ENCODE measurements at places on chromosomes 4 and X. TPM values are rescaled to one million over a fixed set of nuclear protein-coding genes. Genes with fewer than 3 reads are reported as not detected.

Gene TXK
- not detected for total RNA-seq

Gene SPACA5
- total RNA-seq = not detected

DNA sequence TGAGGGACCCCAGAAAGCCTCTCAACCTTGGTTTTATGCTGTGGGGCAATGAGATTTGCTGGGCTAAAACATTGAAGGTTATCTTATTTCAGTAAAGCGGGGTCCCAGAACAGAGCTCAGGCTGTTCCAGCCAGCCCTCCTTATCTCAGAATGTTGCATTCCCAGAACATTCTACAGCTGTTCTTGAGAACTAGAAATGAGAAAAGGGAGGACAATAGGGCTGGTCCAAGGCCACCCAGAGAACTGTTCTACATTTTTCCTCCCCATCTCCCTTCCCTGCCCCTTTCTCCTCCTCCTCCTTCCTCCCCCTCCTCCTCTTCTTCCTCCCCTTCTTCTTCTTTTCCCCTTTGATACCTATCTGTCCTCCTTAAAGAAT is 70.4 kb upstream of the SLC7A11 start:
- no peaks in the 10 kb centered on the region for H3K27me3 ChIP-seq
- H3K4me1 ChIP-seq = peaks cover 32% of the 10 kb centered on the region
- H3K27ac ChIP-seq = no peak overlapping the region
- DNase-seq = no peak
- no peak overlapping the region for H3K4me3 ChIP-seq
- H3K36me3 ChIP-seq = no peaks in the 10 kb centered on the region

- H3K4me1 ChIP-seq = no peaks in the 10 kb centered on the region
- no peak for DNase-seq
- peaks cover 80% of the 10 kb centered on the region for H3K27me3 ChIP-seq
- H3K36me3 ChIP-seq = peaks cover 35% of the 10 kb centered on the region
- no peak overlapping the region for H3K4me3 ChIP-seq
Observed at GRCh38 chrX:111742018-111742417, 61.0 kb downstream of the ALG13 start.

GRCh38 chr4:36255577-36255976 is 11.3 kb upstream of the ARAP2 start:
- H3K27me3 ChIP-seq = no peaks in the 10 kb centered on the region
- H3K4me1 ChIP-seq = no peaks in the 10 kb centered on the region
- DNase-seq = no peak
- no peak overlapping the region for H3K4me3 ChIP-seq
- no peaks in the 10 kb centered on the region for H3K36me3 ChIP-seq

- no peak for DNase-seq
- H3K4me1 ChIP-seq = peaks cover 24% of the 10 kb centered on the region
- peak overlapping the region; percentile 91 for H3K4me3 ChIP-seq
- H3K27ac ChIP-seq = no peak overlapping the region
Observed at GRCh38 chr4:107034091-107034995, 1.8 kb downstream of the DKK2 start.

Measured in MCF 10A (cell line).